ENCODE measurements at places on chromosomes 3 and 15.

- DNase-seq, result no peak
These were observed 19.8 kb downstream of the GPR160 start for GRCh38 chr3:170057550-170057949.

GRCh38 chr15:57237676-57238075, 138.6 kb upstream of the CGNL1 start:
- no peak for DNase-seq

GRCh38 chr3:119349354-119350041, 55.3 kb downstream of the ARHGAP31 start:
- no peak for DNase-seq

DNA sequence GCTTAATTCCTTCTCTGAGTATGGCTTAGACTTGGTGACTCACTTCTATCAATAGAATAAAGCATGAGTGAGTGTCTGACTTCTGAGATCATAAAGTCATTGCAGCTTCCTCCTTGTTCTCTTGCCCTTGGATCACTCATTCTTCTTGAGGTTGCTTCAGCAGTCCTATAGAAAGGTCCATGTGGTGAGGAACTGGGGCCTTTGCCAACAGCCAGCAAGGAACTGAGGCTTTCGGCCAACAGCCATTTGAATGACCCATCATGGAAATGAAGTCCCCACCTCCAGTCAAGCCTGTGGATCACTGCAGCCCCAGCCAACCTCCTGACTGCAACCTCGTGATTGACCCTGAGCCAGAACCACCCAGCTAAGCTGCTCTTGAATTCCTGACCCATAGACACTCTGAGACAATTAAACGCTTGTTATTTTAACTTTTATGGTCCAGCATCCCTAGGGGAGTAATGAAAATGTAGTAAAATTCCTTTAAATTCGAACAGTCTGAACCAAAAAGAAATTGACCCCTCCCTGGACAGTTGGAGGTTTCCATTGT, 84.5 kb downstream of the WDR76 start:
- DNase-seq, result no peak

- DNase-seq, result no peak
These were observed 91.7 kb upstream of the NAALADL2 start for GRCh38 chr3:174767406-174767805.

DNA sequence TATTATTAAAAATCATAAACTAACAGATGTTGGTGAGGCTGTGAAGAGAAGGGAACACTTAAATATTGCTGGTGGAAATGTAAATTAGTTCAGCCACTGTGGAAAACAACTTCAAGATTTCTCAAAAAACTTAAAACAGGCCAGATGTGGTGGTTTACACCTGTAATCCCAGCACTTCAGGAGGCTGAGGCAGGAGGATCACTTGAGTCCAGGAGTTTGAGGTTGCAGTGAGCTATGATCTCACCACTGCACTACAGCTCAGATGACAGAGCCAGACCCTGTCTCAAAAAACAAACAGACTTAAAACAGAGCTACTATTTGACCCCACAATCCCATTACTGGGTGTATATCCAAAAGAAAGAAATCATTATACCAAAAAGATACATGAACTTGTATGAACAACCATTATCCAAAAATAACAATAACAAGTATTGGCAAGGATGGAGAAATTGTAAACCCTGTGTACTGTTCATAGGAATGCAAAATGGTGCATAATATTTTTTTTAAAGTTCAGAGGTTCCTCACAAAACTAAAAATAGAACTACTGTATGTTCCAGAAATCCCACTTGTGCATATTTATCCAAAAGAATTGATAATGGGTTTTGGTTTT, 25.5 kb downstream of the ZNF148 start:
- DNase-seq, result no peak

GRCh38 chr3:97823046-97824004, 1.5 kb downstream of the CRYBG3 start:
- no peak for DNase-seq

DNA sequence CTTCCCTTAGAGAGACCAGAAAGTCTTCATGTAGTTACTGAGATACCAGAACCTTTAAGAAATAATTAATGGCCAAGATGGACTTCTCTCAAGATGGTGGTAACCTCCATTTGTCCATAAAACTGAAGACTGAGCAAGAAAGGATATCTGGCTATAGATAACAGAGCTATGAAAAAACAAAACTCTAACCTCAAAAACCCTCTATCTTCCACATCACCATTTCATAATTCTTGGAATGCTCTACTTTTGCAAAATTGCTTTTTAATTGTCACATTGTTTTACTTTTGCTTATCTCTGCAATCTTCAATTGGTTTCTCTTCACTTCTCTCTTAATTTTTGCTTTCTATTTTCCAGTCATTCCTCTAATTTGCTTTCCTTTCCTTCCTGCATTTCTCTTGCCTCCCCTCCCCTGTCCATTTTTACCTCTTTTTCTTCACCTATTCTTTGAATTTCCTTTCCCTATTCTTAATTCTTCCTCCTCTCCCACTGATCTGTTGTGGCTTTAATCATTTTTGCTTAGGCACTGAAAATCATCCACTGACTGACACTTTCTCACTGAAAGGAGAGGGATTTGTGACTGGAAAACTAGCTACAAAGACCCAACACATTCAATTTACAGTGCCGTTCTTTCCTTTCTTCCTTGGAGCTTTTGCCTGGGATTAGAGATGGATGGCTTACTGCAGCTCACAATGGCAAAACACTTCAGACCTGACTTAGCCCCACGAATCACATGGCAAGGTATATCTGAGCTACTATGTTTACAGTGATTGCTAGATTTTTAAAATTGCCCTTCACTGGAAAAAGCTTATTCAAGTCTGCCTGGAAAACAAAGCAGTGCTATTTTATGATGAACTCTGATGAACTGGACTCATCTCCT, 242.8 kb downstream of the CHST2 start:
- DNase-seq, result no peak

- DNase-seq, result no peak
These were observed 485.4 kb upstream of the TPRG1 start for GRCh38 chr3:188686324-188686723.

DNA sequence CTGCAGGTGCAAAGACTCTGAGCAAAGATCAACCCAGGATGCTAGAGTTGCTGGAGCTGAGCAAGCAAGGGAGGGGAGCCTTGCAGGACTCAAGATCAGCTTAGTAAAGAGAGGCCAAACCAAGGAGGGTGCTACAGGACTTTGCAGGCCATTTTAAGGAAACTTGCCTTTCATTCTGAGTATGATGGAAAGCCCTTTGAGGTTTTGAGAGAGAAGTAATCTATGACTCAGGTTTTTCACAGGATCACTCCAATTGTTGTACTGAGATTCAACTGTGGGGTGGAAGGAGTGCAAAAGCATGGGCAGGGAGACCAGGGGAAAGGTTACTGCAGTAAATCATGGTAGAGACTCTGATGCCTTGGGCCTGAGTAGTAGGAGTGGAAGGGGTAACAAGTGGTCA, 260.4 kb upstream of the GPR149 start:
- DNase-seq, result no peak

DNA sequence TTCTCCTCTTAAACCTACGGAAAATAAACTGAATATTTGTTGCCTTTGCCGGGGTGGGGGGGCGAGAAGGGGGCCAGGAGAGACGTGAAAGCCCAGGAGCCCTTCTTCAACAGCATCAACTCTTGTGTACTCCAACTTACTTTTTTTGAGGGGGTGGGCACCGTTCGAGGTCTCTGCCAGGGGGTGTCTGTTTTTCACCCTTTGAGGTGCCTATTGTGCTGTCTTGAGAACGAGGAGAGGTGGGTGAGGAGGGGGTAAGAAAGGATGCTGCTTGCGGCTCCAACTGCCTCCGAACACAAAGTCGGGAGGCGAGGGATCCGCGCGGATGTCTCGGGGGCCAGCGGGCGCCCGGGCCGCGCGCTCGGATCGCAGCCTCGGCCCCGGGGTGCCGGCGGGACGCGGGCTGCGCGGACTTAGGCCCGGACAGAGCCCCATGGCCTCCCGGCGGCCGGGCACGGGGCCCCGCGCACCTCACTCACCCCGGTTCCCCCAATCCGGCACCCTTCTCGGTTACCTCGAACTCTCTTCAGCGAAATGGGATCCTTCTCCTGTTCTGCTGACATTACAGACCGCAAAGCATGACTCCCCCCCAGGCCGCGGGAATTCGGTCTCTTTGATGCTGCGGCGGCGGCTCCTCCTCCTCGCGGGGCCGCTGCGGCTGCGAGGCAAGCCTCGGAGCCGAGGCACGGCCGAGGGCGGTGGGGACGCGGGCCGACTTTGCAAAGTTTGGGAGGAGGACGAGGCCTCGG, 650 bp downstream of the PYGO1 start:
- peak; percentile 77 for DNase-seq

- no peak for DNase-seq
These were observed 442.6 kb downstream of the NAALADL2 start for GRCh38 chr3:175301741-175302140.

Data from NCI-H526 (cell line).